ENCODE measurements at places on chromosomes 6 and 20. TPM values are rescaled to one million over a fixed set of nuclear protein-coding genes. Genes with fewer than 3 reads are reported as not detected.

The PANK2 gene
- total RNA-seq, result 60.3 TPM

The GABRR1 gene
- total RNA-seq, result not detected

The PRPH2 gene
- not detected for total RNA-seq

The FAM217A gene
- total RNA-seq, result not detected

The PTCHD4 gene
- 3.6 TPM for total RNA-seq

The PMEPA1 gene
- total RNA-seq, result 14.4 TPM

The SLX4IP gene
- 7.9 TPM for total RNA-seq

The KCNQ2 gene
- 354 TPM for total RNA-seq

All from glutamatergic neuron (in vitro differentiated cells).